Stimulated activated CD4-positive, alpha-beta T cell treated with anti-CD3 and anti-CD28 coated beads, Interleukin-4, amount 100 ng/mL, for 4 hours (primary cell): ENCODE measurements at places on chromosomes 6 and 20.

DNA sequence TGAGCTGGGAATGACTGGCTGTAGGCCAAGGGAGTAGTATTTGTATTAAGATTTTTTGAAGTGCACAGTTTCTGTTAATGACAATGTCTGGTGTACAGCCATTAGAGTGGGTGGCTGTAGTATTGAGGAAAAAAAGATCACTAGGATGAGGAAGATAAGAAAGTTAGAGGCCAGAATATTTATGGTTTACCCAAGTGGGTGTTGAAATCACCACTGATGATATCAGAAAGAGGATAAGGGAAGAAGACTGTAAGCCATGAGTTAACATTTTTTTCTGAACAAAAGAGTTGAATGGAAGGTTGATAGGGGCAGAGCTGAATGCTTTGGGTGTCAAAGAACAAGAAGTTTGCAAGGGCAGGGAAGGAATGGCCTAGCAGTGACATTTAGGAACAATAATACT is 104.7 kb downstream of the PRDM13 start:
- DNase-seq, result no peak

- no peak for DNase-seq
Measured at GRCh38 chr6:128112494-128112893, 211.6 kb upstream of the THEMIS start.

- DNase-seq, result no peak
Measured at GRCh38 chr6:7463785-7464184, 74.2 kb downstream of the RIOK1 start.

GRCh38 chr6:11428895-11429294 is 108.7 kb upstream of the TMEM170B start:
- no peak for DNase-seq

- DNase-seq, result no peak
Measured at GRCh38 chr20:49045440-49046086, 549 bp upstream of the CSE1L start.

- no peak for DNase-seq
Measured at GRCh38 chr20:38125157-38126056, 39.7 kb downstream of the TGM2 start.

- no peak for DNase-seq
Measured at GRCh38 chr6:81978230-81978629, 225.7 kb upstream of the TENT5A start.

GRCh38 chr6:8013763-8014162 is 50.4 kb downstream of the BLOC1S5 start:
- DNase-seq, result no peak

GRCh38 chr20:44398335-44398734 is 42.8 kb downstream of the HNF4A start:
- DNase-seq, result no peak

DNA sequence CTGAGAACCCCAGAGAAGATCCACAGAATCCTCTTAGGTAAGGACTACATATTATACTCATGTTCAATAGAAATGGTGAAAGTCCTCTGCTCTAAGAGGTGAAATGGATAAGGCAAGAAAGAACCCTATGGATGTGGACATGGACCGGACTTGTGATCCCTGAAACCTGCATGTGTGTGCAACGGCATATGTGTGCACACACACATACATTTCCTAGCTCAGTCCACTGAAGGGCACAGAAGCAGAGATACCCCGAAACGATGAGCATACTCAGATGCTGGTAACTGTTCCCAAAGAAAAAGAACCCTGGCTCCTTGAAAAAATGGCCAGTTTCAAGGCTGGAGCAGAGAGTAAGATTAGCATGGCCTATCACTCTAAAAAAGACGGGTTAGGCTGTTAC is 22.6 kb downstream of the SNX5 start:
- DNase-seq, result no peak

DNA sequence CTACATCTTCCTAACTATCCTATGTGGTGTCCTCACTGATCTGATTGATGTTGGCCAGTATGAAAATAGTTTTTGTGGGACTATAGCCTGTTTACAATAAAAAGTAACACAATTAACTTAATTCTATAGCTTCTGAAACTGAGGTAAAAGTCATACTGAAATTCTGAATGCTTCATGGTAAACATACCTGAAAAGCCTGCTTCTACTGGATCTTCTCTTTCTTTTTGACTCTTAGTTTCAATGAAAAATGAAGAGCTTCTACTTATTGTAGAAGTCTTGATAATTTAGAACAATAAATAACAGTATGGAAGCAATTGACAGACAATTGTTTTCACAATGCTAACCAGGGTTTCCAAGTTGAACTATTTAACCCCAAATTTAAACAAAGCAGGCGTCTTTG is 383.9 kb upstream of the MMS22L start:
- DNase-seq, result no peak

DNA sequence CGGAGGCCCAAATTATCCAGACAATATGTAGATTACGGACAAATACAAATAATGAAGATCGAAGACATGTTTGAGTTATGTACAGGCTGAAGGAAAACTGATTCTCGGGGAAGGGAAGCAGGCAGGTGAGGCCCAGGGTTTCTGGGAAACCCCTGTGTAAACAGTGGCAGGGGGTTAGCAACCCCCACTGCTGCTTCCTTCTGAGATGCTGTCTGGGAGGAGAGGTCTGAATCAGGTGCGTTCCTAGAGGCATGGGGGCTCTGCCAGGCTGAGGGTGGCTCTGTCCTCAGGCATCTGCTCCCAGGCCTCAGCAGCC is 7.2 kb upstream of the MDGA1 start:
- no peak for DNase-seq

DNA sequence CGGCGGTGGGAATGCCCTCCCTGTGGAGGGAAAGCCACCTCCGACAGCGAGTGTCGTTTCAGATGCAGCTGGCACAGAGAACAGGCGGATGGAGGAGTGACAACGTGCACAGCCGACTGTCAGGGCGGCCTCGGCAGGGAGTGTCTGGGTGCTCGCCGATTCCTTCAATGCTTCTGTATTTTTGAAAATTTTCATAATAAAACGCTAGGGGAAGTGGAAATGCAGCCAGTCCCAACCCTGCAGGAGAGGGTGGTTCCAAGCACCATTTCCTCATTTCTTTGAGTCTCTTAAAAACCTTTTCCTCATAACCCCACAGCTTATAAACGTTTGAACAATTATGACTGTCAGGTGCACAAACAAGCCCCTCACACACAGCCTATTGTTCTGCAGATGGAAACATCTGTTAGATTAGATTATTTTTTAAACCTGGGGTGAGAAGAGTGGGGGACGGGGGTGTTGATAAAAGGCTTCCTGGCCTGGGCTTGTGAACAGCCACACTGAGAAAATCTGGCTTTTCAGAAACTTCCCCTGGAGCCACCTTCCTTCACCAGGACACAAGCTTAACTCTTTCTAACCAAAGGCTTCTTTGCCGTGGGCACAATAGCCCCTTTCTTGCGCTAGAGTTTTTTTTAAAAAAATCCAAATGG is 228.9 kb downstream of the ANKRD60 start:
- DNase-seq, result no peak

DNA sequence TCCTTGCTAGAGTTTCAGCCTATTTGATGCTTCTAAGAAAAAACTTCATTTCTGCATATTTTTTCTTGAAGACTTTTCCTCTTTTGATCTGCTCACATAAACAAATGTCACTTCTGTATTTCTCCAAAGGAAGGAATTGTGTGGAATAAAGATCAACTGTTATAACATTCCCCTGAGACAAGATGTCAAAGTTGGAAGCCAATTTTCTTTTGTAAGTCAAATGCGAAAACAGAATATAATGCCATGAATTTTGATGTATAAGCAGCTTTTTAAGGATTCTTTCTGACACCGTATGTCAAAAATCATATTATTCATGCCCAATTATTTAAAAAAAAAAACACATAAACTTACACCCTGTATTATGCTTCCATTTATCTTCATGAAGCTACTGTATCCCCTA is 70.3 kb upstream of the NHSL1 start:
- no peak for DNase-seq

GRCh38 chr20:22339091-22339881 is 245.1 kb downstream of the FOXA2 start:
- no peak for DNase-seq

GRCh38 chr6:3764516-3765335 is 13.2 kb upstream of the PXDC1 start:
- no peak for DNase-seq

DNA sequence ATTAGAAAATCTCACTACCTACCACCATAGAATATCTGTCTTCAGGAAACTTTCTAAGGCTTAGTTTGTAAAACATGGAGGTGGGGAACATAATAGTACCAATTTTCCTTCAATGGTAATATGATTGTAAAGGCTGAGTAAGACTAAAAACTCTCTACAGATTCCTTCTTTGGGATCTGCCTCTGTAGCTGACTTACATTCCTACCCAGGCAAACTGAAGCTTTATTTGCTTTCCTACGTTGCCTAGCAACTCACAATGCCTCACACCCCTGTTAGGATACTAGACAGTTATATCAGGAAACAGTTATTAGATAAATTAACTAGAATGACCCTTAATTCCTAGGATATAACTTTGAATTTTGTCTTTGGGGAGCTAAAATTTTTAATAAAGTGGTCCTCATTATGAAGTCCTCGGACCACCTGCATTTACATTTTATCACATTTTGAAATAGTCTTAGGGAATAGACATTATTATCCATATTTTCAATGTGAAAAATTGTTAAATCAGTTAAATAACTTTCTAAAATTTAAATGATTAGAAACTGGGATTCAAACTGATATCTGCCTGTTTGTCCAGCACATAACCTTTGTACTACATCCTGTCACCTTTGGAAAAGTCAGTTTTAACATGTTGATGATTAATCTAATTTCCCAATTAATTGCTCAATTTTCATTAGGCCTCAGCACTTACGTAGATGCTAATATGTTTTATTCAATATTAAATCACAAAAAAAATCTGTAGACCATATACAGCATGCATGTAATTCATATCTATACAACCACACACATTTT is 591.4 kb downstream of the RNF144B start:
- DNase-seq, result no peak

DNA sequence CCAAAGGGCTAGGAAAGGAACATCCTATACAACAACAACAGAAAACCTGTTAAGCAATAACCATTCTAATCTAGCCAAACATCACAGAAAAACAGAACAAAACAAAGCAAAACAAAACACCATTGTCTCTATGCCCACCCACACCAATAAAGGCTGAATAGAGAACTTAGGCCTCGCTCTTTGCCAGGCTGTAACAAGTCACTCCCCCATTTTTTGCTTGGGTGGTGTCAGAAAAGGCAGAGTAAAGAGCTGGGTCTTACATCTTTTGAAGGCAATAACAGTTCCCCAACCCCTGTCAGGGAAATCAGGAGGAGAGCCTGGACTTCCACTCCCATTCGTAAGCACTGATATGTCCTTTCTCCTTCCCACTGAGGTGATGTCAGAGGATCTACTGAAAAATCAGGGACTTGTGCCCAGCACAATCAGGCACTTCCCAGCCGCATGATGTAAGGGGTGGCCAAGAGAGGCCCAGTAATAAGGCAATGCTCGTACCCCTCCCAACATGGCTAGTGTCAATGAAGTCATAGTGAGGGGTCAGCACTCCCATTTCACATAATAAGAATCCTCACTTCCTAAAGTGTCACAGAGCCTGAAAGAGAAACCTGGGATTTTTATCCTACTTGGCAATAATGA is 31.0 kb downstream of the THEMIS start:
- no peak for DNase-seq

GRCh38 chr6:30700340-30700739 is 9.6 kb upstream of the NRM start:
- DNase-seq, result no peak

- no peak for DNase-seq
Measured at GRCh38 chr20:59817846-59818615, 115.4 kb downstream of the SYCP2 start.

DNA sequence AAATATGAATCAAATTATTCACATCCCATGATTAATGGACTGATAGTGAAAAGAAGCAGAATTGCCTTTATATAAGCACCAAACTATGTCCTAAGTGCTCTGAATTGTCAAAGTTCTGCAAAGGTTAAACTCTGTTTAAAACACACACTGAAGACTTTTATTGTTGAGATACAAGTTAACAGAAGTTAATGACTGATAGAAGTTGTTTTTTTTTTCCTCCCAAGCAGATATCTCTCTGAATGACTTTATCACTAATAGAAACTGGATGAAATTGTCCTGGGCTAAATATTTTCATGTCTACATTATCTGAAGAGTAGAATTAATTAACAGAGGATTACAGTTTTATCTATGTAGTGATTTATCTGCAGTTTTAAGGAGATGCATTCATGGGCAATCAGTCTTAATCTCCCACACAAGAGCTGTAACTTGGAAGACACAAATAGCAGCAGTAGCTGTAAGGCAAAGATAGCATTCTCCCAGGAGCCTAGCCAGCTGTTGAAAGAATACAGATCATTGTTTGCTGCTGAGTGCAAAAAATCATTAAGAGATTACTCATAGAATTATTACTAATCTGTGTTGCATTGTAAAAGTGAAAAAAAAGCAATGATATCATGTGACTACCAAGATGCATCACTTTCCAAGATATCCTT is 49.9 kb downstream of the BMP5 start:
- DNase-seq, result no peak

GRCh38 chr6:166624275-166624674 is 2.8 kb downstream of the RPS6KA2 start:
- no peak for DNase-seq

- no peak for DNase-seq
Measured at GRCh38 chr6:77543601-77544000, 80.3 kb upstream of the HTR1B start.

DNA sequence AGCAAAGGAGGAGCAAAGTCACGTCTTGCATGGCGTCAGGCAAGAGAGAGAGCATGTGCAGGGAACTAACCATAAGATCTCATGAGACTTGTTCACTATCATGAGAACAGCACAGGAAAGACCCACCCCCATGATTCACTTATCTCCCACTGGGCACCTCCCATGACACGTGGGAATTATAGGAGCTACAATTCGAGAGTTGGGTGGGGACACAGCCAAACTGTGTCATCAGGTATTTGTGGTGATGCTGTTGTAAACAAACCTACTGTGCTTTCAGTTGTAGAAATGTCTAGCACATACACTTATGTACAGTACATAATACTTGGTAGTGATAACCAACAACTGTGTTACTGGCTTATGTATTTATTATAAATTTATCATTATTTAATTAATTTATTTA is 128.3 kb downstream of the UTRN start:
- no peak for DNase-seq

GRCh38 chr6:130575971-130576370 is 210.2 kb downstream of the TMEM200A start:
- peak; percentile 7 for DNase-seq

- no peak for DNase-seq
Measured at GRCh38 chr6:150263765-150264404, 104.9 kb upstream of the IYD start.

GRCh38 chr6:22765015-22765414 is 195.6 kb downstream of the HDGFL1 start:
- DNase-seq, result no peak

- DNase-seq, result no peak
Measured at GRCh38 chr6:56368491-56368890, 121.1 kb upstream of the COL21A1 start.
